ENCODE measurements at places on chromosomes 2 and 18.

GRCh38 chr2:1609485-1610095 is 134.7 kb downstream of the PXDN start:
- no peak for DNase-seq

GRCh38 chr2:205892665-205893259 is 193.2 kb downstream of the INO80D start:
- DNase-seq = no peak

DNA sequence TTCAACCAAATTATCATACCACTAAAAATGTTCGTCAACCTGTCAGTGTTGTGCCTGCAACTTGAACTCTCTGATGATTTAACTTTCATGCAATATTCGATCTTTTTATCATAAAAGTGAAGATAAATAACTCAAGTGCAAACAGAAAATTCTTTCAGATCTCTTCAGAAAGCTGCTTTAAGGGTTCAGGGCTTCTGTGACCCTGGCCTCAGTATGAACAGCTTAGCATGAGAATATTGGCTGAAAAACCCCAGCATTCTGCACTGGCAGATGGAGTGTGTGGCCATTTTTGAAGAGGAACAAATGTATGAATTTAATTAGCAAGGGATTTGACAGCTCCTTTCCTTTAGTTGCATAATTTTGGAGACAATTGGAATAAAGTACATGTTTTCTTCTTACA is 851.4 kb upstream of the SOX11 start:
- no peak for DNase-seq

DNA sequence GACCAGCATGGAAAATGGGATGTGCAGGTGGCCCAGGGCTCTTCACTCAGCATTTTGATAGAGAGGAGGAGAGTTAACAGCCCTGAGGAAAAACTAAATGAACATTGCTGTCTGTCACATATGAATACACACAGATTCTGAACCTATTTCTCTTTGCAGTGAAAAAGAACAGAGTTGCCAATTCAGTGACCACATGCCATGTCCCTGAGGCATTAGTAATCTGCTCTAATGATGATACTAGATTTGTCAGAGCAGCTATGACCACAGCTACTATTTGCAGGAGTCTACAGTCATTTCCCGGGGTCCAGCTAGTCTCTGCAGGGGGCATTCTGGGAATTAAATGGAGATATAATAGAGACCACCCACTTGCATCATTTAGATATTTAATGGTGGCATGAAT is 267.6 kb downstream of the TMX3 start:
- DNase-seq = no peak

DNA sequence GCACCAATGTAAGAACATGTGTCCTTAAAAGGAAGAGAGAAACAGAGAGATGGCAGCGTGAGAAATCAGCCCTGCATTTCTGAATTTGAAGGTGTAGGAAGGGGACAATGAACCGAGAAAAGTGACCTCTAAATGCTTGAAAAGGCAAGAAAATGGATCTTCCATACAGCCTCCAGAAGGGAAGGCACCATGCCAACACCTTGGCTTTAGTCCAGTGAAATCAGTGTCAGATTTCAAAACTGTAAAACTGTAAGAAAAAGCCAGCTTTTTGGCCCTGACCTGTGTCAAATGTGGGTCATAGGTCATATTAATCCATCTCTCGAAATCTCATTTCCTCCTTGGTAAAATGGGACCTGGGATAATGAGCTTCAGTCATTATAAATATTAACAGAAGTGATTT is 762.3 kb downstream of the DCDC2C start:
- no peak for DNase-seq

GRCh38 chr2:99473518-99474083 is 16.2 kb downstream of the REV1 start:
- DNase-seq = no peak

- no peak for DNase-seq
These were observed 1106.3 kb upstream of the SLC39A10 start for GRCh38 chr2:194550702-194551101.
